HS-5 (cell line): ENCODE measurements at places on chromosomes 2 and 18.

DNA sequence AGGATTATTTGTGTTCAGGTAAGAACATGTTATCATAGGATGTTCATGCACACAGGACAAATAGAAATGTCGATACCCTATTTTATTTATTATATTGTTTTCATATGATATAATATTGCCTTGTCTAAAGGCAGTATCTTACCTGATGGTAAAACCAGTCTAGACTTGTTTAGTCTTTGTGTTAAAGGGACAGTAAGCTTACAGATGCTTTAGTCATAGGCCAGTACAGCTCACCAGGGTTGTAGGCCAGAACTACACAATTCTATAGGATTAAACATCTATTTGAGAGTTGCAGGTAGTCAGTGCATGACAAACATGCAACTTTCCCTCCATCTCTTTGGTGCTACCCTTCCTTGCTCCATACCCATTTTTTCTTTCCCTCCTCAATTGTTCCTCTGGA, 158.5 kb downstream of the GALNT3 start:
- no peak for DNase-seq

GRCh38 chr18:3577281-3577855, 127.4 kb downstream of the TGIF1 start:
- no peak for DNase-seq

DNA sequence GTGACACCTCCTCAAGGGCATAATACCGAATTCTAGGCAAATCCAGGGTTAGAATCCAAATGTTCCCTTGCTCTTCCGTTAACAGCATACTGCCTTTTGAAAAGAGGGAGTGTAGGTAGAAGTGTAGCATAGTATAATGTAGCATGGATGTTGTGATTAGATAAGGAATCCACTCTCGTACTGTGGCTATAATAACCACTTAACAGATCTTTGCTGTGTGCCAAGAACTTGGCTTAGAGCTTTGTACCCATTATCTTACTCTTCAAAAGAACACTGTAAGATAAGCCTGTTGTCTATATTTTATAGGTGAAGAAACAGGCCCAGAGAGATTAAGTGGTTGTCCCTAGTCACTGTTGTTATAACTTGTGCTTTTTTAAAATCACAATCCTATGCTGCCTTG, 24.2 kb downstream of the WDR75 start:
- DNase-seq: no peak

DNA sequence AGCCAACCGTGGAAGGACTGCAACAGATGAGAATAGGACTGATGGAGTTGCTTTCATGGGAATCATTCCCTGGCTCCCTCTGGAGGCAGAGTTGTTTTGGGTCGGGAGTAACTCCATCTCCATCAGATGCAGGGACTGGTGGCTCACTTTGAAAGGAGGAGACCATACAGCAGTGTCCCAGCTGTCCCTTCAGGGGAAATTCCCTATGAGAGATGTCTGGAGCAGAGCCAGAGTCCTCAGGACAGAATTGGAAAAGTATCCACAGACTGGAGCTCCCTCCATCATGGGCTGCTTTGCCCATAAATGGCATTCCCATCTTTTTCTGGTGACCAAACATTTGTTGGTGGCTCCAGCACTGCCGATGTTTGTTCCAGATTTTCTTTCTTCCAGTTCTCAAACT, 144.3 kb downstream of the NCK2 start:
- no peak for DNase-seq

GRCh38 chr2:128662051-128662471, 343.4 kb upstream of the HS6ST1 start:
- no peak for DNase-seq

GRCh38 chr2:66495788-66496640, 61.1 kb downstream of the MEIS1 start:
- DNase-seq: peak; percentile 22

- no peak for DNase-seq
These were observed 230.8 kb downstream of the OSR1 start for GRCh38 chr2:19127616-19128015.

DNA sequence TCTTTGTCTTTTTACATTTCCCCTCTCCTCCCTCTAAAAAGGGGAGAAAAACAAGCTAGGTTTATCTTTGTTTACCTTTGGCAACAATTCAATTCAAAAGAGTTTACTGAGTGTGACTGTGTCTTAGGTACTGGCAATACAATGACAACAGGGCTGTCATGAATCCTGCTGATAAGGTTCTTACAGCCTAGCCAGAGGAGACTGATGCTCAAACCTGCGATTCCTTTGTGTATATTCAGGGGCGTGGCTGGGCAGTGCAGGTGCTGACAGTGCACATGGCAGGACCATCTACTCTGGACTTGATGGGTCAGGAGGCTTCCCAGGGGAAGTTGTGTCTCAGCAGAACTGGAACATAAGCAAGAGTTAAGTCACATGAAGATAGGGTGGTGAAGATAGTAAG, 23.2 kb upstream of the TTN start:
- no peak for DNase-seq

DNA sequence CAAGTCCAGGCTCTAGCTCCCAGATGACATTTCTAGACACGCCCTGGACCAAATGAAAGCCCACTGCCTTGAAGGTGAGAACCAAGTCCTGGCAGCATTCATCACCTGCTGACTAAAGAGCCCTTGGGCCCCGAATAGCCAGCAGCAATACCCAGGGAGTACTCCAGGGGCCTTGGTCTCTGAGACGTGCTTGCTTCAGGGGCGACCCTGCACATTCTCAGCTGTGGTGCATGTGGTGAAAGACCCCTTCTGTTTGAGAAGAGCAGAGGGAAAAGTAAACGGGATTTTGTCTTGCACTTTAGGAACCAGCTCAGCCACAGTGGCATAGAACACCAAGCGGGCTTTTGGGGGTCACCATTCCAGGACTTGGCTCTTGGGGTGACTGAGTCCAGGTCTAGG, 260.5 kb upstream of the MYT1L start:
- DNase-seq: no peak

DNA sequence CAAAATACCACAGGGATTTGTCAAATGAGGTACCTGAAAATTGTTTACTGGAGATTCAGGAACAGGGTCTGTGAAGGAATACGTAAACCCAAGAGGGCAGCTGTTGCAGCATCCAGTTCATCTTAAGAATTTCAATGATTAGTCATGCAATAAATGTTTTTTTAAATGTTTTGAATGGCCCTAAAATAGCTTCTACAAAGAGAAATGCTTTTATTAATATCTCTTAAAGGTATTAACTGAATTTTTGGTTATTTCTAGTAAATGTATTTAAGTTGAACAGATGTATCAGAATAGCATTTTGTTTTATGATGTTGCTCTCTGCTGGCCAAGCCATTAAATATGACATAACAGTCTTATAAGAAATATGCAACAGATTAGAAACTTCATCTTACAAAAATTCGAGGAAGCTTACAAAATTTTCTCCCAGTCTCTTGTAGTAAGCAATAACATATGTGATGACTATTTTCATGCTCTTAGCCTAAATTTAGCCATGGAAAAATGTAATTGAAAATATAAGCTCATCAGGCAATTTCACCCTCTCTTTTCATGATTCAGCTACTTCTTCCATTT, 863.9 kb downstream of the SUCLG1 start:
- peak; percentile 73 for DNase-seq

- DNase-seq: no peak
These were observed 106.2 kb downstream of the BCL2 start for GRCh38 chr18:63213331-63213900.

- no peak for DNase-seq
These were observed 124.9 kb downstream of the PRKCE start for GRCh38 chr2:45776160-45776955.

DNA sequence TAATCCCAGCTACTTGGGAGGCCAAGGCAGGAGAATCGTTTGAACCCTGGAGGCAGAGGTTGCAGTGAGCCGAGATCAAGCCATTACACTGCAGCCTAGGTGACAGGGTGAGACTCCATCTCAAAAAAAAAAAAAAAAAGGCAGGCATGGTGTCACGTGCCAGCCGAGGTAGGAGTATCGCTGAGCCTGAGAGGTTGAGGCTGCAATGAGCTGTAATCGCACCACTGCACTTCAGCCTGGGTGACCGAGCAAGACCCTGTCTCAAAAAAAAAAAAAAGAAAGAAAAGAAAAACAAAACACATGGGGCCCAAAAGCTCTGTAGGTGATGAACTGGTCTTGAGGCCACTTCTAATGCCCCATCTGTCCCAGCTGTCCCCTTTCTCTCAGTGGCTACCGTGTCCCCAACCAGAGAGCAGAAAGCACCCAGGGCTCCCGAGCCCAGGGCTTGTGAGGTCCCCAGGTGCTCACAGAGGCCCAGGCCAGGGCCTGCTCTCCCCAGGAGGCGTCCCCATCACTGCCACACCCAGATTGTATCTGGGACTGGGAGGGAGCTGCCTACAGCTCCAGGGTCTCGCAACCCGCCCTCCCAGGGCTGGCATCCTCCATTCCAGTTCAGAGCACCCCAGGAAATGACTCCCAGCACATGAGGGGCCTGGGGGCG, 8.5 kb downstream of the KLHL30 start:
- DNase-seq: no peak

GRCh38 chr2:16320716-16321115, 344.9 kb downstream of the CYRIA start:
- no peak for DNase-seq

GRCh38 chr2:214135966-214136365, 274.9 kb upstream of the VWC2L start:
- no peak for DNase-seq

GRCh38 chr18:11997466-11997865, 16.2 kb downstream of the IMPA2 start:
- no peak for DNase-seq

DNA sequence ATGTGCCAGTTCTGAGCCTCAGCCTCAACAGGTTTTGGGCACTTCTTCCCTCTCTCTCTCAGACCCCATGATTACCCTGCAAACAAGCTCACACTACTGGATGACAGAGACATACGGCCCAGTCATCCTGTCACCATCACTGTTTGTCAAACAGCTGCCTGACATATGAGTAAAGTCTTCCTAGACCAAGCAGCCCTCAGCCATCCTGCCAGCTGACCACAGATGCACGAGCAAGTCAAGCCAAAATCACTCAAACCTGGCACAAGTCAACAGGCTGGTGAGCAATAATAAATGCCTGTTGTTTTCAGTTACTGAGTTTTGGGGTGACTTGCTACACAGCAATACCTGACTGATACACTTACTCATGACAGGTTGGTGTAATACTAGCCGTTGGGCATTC, 75.5 kb upstream of the KLF7 start:
- DNase-seq: no peak

GRCh38 chr2:162029287-162029901, 44.6 kb downstream of the DPP4 start:
- peak; percentile 80 for DNase-seq

DNA sequence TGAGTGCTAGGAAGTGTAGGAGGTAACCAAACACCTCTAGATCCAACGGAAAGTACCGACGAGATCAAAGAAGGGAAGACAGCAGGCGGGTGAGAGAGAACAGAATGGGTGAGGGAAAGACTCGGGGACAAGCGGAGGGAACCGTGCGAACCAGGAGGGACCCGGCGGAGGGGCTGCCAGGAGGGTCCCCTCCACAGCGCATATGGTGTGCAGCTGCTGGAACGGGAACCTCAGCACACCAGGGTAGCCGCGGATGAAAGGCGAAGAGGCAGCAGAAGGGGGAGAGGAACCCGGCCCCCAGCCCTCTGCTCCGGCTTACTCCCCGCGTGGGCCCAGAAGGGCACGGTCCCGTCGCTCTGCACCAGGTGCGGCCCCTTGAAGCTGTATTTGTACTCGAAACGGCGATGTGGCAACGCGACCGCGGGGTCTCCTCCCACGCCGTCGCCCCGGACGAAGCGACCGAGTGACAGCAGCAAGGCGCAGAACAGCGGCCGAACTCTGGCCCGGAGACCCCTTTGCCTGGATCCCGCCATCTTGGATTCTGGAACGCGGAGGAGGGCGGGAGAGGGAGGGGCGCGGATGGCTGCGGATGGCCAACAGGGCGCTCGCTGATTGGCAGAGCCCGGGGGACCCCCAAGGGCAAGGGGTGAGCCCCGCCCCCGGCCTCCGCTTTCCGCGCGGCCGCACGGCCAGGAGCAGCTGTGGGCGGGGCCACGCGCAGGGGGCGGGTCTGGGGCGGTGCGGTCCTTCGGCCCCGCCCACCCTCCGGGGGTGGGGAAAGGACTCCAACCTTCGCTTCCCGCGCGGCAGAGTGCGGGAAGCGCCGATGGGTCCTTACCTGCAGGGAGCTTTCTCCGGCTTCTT, at the start of gene LMAN1:
TSS of gene LMAN1 (minus strand) at position 554 of the 864 bp plus-strand sequence. CDS start at position 533, 21 bp downstream.
- DNase-seq: peak; percentile 47

DNA sequence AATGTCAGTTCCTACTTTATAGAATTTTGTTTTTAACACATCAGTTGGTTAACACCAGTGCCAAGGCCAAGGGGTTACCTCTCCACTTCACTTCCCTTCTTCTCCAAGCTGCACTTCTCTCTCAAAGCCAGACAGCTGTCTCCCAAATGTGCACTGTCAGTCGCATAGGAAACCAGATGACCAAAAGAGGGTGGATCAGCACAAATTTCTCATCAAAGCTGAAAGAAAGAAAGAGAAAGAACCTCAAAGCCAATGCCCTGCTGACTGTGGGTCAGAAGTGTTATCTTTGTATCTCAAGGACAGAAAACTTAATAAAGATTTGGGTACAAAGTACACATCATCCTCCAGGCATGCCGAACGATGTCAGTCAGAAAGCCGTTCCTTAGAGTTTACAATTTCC, 32.2 kb downstream of the SPATS2L start:
- no peak for DNase-seq

- DNase-seq: no peak
These were observed 99.0 kb upstream of the LTBP1 start for GRCh38 chr2:32847734-32848133.

GRCh38 chr2:178478439-178479274, at the start of gene FKBP7:
TSS of gene FKBP7 (minus strand) at chr2:178478600. CDS start at chr2:178478499, 101 bp downstream.
- peak; percentile 57 for DNase-seq

GRCh38 chr2:44441200-44441599, 79.5 kb downstream of the CAMKMT start:
- DNase-seq: no peak

- DNase-seq: no peak
These were observed 58.8 kb upstream of the ANKRD44 start for GRCh38 chr2:197369228-197369932.

- DNase-seq: no peak
These were observed 8.1 kb downstream of the ASB3 start for GRCh38 chr2:53778536-53779162.

- no peak for DNase-seq
These were observed 12.0 kb downstream of the SPAG16 start for GRCh38 chr2:213296270-213296669.

DNA sequence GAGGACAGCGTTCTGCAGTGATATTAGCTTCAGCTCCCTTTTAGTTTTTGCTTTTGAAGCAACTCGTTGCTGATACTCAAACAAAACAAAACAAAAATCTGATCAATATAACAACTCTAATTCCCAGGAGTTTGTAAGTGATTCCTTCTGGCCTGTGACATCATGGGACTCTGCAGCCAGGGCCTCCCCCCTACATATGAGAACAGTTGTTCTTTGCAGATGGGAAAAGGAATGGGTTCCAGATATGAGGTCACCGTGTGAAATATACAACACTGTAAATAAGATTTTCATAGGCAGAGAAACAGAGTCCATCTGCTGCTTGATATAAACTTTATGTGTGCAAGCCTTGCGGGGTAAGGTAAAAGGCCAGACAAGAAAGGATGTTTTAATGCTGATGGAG, 56.7 kb downstream of the DIS3L2 start:
- DNase-seq: no peak

GRCh38 chr2:120935339-120936313, 200.0 kb downstream of the GLI2 start:
- no peak for DNase-seq

GRCh38 chr2:107036293-107036692, 150.3 kb upstream of the ST6GAL2 start:
- no peak for DNase-seq
